ENCODE measurements at places on chromosomes 16 and 17. TPM values are rescaled to one million over a fixed set of nuclear protein-coding genes. Genes with fewer than 3 reads are reported as not detected.

The AXIN1 gene
- 20.3 TPM for total RNA-seq

The CASKIN2 gene
- total RNA-seq, result 13.9 TPM

The PSKH1 gene
- total RNA-seq, result 29.5 TPM

The KCNAB3 gene
- total RNA-seq, result 0.33 TPM

The FOXJ1 gene
- not detected for total RNA-seq

The TP53TG3 gene
- total RNA-seq, result not detected

The RMI2 gene
- total RNA-seq, result 4.0 TPM

The DNAH17 gene
- not detected for total RNA-seq

The BRICD5 gene
- 2.2 TPM for total RNA-seq

The ITGA2B gene
- total RNA-seq, result 0.30 TPM

The MAP2K6 gene
- 0.72 TPM for total RNA-seq

The TP53TG3C gene
- total RNA-seq, result not detected

The C16orf89 gene
- 3.0 TPM for total RNA-seq

The C17orf67 gene
- 0.91 TPM for total RNA-seq

The MMP25 gene
- total RNA-seq, result not detected

Measured in smooth muscle cell of the pulmonary artery (primary cell).